ENCODE measurements at places on chromosomes 1 and 21. TPM values are rescaled to one million over a fixed set of nuclear protein-coding genes. Genes with fewer than 3 reads are reported as not detected.

- no peaks in the 10 kb centered on the region for H3K36me3 ChIP-seq
- no peaks in the 10 kb centered on the region for H3K27me3 ChIP-seq
Measured at GRCh38 chr1:103525114-103525606, 339 bp upstream of the RNPC3 start.

- no peak for DNase-seq
- H3K4me3 ChIP-seq, result no peak overlapping the region
- no peaks in the 10 kb centered on the region for H3K36me3 ChIP-seq
- no peak overlapping the region for H3K27ac ChIP-seq
- no peaks in the 10 kb centered on the region for H3K4me1 ChIP-seq
- H3K27me3 ChIP-seq, result no peaks in the 10 kb centered on the region
Measured at GRCh38 chr21:45724345-45724961, 80.9 kb downstream of the PCBP3 start.

CSRP1 gene
- total RNA-seq, result 36.0 TPM

GRCh38 chr21:22120616-22121266, 1122.5 kb downstream of the NCAM2 start:
- H3K27me3 ChIP-seq, result no peaks in the 10 kb centered on the region
- DNase-seq, result no peak

- no peaks in the 10 kb centered on the region for H3K36me3 ChIP-seq
- no peaks in the 10 kb centered on the region for H3K27me3 ChIP-seq
- no peak overlapping the region for H3K27ac ChIP-seq
- no peak for DNase-seq
- no peak overlapping the region for H3K4me3 ChIP-seq
- H3K4me1 ChIP-seq, result no peaks in the 10 kb centered on the region
Measured at GRCh38 chr21:22885614-22886013, 1887.4 kb downstream of the NCAM2 start.

DNA sequence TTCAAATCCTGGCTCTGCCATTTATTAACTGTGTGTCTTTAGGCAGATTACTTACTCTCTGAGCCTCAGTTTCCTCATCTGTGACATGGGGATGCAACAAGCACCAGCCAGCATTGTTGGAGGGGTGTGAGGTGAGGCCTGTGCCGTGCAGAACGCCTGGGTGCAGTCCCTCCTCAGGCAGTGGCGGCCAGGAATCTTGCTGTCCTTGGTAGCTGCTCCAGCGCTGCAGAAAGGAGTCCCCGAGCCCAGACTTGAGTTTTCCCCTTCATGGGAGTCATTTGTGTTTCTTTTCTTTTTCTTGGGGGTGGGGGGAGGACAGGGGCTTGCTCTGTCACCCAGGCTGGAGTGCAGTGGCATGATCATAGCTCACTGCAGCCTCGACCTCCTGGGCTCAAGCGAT, 46.6 kb downstream of the DISP3 start:
- no peaks in the 10 kb centered on the region for H3K36me3 ChIP-seq
- no peaks in the 10 kb centered on the region for H3K27me3 ChIP-seq
- H3K27ac ChIP-seq, result no peak overlapping the region
- no peaks in the 10 kb centered on the region for H3K4me1 ChIP-seq
- DNase-seq, result no peak

DNA sequence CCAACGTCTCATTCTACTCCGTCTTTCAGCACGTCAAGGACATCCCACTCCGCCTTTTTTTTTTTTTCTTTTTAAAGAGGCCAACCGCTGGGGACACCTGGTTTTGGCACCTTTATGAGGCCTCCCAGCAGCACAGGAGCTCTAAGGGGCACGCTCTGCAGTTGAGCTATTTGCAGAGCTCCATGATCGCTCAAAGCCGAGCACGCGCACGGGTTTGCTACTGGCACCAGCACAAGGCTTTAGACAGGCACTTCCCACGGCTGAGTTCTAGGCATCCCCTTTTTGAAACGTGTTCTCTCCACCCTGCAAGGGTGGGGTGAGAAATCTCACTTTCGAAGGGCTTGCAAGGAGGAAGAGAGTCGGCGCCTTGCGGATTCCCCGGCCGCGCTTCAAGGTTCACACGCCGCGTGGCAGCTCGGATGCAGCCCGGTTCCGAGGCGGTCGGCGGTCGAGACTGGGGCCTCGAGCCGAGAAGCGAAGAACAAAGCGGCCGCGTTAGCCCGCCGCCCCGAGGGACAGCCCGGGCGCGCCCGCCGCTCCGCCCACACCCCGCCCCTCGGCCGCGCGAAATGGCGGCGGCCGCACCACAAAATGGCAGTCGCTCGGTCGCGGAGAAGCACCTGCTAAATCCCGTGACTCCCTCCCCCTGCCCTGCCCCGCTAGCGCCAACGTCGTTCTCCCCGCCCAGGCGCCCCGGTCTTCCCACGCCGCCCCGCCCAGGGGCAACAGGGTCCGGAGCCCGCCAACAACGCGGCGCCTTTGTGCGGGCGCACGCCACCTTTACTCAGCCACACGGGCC, 12.9 kb upstream of the SPEN start:
- peak; percentile 88 for DNase-seq
- no peaks in the 10 kb centered on the region for H3K27me3 ChIP-seq
- peak overlapping the region; percentile 86 for H3K4me3 ChIP-seq
- no peaks in the 10 kb centered on the region for H3K36me3 ChIP-seq
- H3K4me1 ChIP-seq, result peaks cover 23% of the 10 kb centered on the region

- no peaks in the 10 kb centered on the region for H3K27me3 ChIP-seq
- DNase-seq, result no peak
- H3K36me3 ChIP-seq, result no peaks in the 10 kb centered on the region
- no peak overlapping the region for H3K4me3 ChIP-seq
- no peak overlapping the region for H3K27ac ChIP-seq
Measured at GRCh38 chr1:205004351-205004750, 38.7 kb upstream of the CNTN2 start.

DNA sequence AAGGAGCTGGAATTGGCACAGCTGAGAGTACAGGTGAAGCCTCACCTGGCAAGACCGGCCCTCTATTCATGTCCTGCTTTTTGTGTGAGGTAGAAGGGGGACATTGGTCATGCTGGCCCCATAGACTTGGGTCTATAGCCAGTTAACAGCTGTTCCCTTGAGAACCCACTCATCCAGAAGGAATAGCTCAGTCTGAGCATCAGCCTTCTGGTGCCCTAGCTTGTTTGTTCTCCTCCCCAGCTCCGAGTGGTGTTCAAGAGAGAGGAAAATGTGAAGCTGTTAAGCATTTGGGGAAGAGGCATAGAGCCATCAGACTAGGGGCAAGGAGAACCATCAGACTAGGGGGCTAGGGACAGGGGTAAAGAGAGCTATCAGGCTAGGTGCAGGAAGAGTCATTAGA, 290.9 kb downstream of the SIPA1L2 start:
- no peak for DNase-seq
- no peaks in the 10 kb centered on the region for H3K36me3 ChIP-seq
- H3K4me1 ChIP-seq, result peaks cover 22% of the 10 kb centered on the region

- DNase-seq, result no peak
- H3K27me3 ChIP-seq, result no peaks in the 10 kb centered on the region
- no peak overlapping the region for H3K4me3 ChIP-seq
- no peak overlapping the region for H3K27ac ChIP-seq
Measured at GRCh38 chr1:188365874-188366273, 1537.1 kb downstream of the PLA2G4A start.

GRCh38 chr1:210678306-210678705, 349.6 kb downstream of the HHAT start:
- no peaks in the 10 kb centered on the region for H3K4me1 ChIP-seq
- H3K27ac ChIP-seq, result no peak overlapping the region
- no peaks in the 10 kb centered on the region for H3K27me3 ChIP-seq
- no peak for DNase-seq

- no peaks in the 10 kb centered on the region for H3K27me3 ChIP-seq
- H3K4me3 ChIP-seq, result no peak overlapping the region
- H3K4me1 ChIP-seq, result peaks cover 19% of the 10 kb centered on the region
- H3K36me3 ChIP-seq, result no peaks in the 10 kb centered on the region
Measured at GRCh38 chr1:204289280-204289679, 70.4 kb downstream of the PLEKHA6 start.

DNA sequence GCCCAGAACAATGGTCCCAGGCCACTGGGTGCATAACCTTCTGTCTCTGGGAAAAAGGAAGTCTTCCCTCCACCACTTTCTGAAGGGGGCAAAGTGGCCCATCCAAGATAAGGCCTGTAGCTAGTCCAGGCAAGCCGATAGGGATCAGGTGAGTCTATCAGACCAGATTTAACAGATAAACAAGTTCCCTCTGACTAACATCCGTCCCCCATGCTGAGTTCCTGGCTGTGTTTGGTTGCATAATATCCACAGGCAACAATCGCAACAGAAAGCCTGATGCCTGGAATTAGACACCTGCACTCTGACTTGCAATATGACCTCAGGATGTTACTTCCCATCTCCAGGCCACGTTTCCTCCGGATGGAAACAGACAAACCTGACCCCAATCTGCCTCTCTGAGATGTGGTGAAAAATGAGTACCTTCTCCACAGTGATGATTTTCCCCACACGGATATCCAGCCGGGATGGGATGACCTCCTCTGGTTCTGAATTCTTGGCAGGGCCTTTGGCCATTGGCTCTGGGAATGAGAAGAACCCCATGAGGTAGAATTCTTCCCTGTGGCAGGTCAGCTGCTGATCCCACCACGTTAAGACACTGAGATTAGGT, 36.4 kb downstream of the YARS1 start:
- H3K4me3 ChIP-seq, result no peak overlapping the region
- no peaks in the 10 kb centered on the region for H3K27me3 ChIP-seq
- DNase-seq, result no peak
- peaks cover 57% of the 10 kb centered on the region for H3K36me3 ChIP-seq
- H3K4me1 ChIP-seq, result no peaks in the 10 kb centered on the region

GRCh38 chr1:21963477-21964217, 13.2 kb upstream of the CELA3B start:
- H3K4me3 ChIP-seq, result no peak overlapping the region
- H3K4me1 ChIP-seq, result peaks cover 3% of the 10 kb centered on the region
- H3K36me3 ChIP-seq, result no peaks in the 10 kb centered on the region
- peak; percentile 73 for DNase-seq
- H3K27ac ChIP-seq, result no peak overlapping the region
